Ecto neural progenitor cell (in vitro differentiated cells): ENCODE measurements at places on chromosomes 4 and X.

DNA sequence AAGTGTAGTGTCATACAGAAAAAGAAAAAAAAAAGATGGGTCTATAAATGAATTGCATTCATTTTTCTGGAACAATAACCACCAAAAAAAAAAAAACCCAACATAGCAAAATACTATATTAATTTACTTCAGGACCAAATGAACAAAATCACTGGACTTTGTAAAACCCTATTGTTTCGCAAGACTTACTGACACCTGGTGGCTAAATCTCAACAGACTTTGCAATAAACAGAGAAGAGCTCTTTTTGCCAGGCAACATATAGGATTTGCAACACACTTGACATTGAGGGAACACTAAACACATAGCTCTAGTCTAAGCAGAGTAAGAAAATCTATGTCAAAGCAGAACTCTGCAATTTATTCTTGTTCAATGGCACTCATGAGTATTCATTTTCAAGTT, 990.2 kb downstream of the STPG2 start:
- no peak for DNase-seq

GRCh38 chr4:139672732-139673131, 7.1 kb downstream of the MGST2 start:
- no peak for DNase-seq

DNA sequence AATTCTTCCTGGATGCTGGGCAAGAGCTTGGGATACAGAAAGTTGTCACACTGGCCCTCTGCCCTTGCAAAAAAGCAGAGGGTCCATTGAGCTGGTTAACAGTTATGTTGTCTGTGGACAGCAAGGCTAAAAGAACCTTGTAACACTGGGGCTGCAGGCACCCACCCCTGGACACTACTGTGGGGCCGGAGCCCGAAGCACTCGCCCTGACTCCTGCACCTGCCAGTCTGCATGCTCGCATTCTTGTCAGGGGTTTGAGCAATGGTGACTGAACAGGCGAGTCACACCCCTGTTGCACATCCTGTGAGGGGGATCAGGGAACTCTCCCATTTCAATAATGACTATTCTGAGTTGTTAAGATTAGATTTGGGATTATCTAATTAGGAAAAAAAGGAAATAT, 23.6 kb downstream of the ADH4 start:
- no peak for DNase-seq

DNA sequence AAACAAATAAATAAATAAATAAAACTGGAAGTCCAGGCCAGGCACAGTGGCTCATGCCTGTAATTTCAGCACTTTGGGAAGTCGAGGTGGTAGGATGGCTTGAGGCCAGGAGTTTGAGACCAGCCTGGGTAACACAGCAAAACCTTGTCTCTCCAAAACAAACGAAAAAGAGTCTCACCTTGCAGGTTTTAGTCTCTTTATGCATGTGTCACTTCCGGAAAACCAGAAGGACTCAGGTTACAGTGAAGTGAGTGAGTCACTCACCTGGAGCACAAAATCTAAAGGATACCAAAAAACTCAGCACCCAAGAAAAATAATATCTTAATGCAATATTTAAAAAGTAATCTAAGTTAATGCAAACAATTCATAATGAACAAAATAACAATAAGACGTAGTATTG, 20.1 kb upstream of the SLC34A2 start:
- no peak for DNase-seq

GRCh38 chr4:4320528-4320927, 30.5 kb downstream of the ZBTB49 start:
- no peak for DNase-seq

DNA sequence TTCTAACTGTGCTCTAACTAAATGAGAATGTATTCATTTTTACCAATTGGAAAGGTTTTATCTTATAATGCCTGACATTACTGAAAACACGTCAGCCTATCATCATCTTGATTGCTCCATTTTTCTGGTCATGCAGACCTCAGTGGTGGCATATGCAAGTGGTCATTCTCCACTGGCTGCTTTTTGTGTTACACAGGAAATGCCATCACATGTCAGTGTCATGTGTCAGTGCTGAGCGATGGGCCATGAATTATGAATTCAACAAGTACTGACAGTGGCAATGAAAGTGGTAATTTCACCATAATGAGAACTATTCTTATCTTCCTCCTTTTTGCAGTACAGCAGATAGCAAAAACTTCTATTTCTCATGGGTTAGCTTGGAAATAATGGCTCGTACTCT, 190.5 kb downstream of the PACRGL start:
- no peak for DNase-seq

DNA sequence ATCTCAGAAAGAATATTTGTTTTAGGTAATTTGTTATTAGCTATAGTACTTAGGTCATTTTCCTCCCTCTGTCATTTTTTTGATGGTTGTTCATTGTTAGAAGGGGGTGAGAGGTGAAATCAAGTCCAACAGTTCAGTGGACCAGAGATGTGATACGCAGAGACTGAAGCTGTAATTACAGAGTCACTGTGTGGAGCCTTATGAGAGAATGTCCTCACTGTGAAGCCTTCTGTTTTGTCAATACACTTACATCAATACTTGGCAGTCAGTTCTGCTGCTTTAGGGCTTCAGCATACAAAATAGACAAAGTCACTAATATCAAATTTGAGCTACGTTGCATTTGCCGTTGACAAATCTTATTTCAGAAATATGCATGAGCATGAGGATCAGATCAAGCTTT, 692.5 kb downstream of the C4orf33 start:
- DNase-seq = no peak

GRCh38 chr4:128155231-128155855, 94.2 kb downstream of the LARP1B start:
- no peak for DNase-seq

- no peak for DNase-seq
These were observed 377.1 kb upstream of the HS3ST1 start for GRCh38 chr4:11805842-11806241.

DNA sequence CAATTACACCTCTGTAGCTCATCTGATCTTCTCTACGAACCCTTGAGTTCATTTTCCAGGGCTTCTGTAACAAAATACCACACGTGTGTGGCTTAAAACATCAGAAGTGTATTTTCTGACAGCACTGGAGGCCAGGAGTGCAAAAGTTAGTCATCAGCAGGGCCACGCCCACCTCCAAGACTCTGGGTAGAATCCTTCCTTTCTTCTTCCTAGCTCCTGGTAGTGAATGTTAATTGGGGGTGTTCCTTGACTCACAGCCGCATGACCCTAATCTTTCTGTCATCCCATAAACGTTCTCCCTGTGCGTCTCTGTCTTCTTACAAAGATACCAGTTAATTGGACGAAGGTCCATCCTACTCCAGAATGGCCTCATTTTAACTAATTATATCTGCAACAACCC, 115.0 kb downstream of the TRIML1 start:
- no peak for DNase-seq

DNA sequence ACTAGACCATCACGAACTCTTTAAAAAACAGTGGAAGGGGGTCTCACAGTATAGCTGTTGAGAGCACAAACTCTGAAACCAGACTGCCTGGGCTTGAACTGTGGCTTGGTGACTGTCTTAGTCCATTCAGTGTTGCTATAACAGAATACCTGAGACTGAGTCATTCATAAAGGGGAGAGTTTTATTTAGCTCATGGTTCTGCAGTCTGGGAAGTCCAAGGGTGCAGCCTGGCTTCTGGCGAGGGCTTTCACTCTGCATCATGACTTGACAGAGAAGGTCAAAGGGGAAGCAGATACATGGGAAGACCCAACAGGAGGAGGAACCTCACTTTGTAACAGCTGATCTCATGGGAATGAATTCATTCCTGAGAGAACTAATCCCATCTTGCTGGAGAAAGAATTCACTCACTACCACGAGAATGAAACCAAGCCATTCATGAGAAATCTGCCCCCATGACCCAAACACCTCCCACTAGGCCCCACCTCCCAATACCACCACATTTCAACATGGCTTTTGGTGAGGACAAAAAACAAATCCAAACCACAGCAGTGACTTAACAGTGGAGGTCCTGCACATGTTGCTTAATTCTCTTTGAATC, 116.7 kb upstream of the STOX2 start:
- no peak for DNase-seq

GRCh38 chrX:78321809-78322208, 5.6 kb downstream of the CYSLTR1 start:
- DNase-seq = no peak

GRCh38 chr4:159017323-159018026, 85.4 kb upstream of the RAPGEF2 start:
- no peak for DNase-seq

DNA sequence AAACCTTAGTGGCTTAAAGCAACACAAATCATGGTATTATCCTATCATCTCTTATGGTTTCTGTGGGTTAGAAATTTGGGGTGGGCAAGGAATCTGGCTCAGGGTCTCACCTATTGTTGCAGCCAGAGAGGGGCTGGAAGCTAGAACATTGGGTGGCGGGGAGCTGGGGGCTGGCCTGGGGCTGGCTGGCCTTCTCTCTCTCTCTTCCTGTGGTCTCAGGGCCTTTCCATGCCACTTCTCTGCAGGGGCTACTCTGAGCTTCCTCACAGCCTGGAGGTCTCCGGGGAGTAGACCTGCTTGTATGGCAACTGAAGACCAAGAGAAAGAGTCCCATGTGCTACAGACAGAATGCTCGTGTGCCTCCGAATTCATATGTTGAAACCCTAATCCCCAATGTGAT, 10.7 kb upstream of the XPNPEP2 start:
- no peak for DNase-seq

DNA sequence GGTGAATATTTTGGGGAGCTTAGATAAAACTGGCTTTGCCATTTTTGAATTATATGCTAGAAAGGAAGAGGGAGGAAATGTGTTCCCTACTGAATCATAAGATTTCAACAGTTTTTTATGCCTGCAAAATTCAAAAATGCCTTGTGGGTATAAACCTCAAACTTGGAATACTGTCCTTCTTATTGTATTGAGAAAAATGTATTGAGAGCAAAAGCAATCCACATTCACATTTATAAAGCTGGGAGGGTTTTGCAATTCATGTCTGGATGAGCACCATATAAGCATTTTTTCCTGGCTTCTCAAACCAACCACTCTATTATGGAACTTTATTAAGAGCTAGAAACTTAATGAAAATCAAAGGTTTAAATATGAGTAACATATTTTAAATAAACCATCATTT, 289.8 kb downstream of the PCDH7 start:
- no peak for DNase-seq

GRCh38 chr4:2248821-2249261, 6.9 kb upstream of the HAUS3 start:
- DNase-seq = no peak

GRCh38 chrX:77785486-77786364, at the start of gene ATRX:
TSS of gene ATRX (minus strand) at chrX:77786216. CDS start at chrX:77786001, 215 bp downstream.
- peak; percentile 79 for DNase-seq

- DNase-seq = no peak
These were observed 18.0 kb downstream of the ARHGAP10 start for GRCh38 chr4:147749811-147750321.

DNA sequence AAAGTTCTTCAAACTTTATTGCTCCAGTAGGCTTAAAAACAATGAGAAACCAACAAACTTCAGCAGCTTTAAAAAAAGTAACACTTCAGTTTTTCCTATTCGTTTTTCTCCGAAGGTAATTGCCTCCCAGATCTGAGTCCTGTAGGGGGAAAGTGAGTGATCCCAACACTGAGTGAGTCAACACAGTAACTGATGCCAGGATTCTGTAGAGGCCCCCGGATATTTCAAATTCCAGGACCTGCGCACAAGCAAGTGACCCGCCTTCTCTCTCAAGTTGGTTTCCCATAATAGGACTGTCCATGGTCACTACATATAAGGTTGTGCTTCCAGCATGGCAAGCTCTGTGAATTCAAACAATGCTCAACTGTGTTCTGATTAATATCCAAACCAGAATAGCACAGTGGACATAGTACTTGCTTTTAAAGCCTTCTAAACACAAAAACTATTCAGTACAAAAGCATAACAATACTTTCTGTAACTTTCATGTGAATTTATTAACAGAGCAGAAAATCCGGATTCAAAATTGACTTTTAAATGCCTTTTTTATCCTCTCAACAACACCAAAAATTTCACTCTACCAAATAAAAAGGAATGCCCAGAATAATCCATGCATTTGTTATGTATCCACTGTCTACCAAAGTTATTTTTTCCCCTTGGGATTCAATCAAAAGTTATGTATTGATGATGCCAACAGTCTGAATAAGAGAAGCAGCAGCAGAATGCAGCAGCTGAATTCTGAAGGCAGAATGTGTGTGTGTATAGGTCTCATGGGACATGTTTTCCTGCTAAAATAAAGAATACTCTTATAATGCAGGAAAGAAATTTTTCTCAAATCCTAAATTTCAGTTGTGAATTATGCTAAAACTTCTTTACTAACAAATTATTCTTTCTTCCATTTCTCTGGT, at the start of gene DMD:
TSS of gene DMD (minus strand) at position 194 of the 905 bp plus-strand sequence. CDS start 237 bp downstream, outside the sequence.
- no peak for DNase-seq
